Hepatocyte (in vitro differentiated cells): ENCODE measurements at places on chromosomes 2 and 18. TPM values are rescaled to one million over a fixed set of nuclear protein-coding genes. Genes with fewer than 3 reads are reported as not detected.
A peak's percentile ranks its signal among the peaks of the same experiment; 100 is the strongest.

The POTEC gene
- not detected in 2 replicates for total RNA-seq

The FIGN gene
- total RNA-seq: 4.5 and 6.0 TPM in 2 replicates

The NDUFAF7 gene
- total RNA-seq: 14.7 and 17.7 TPM in 2 replicates

The GALR1 gene
- 0.07 and 0.36 TPM in 2 replicates for total RNA-seq

The SCN7A gene
- total RNA-seq: 4.9 and 5.0 TPM in 2 replicates

The ITGA4 gene
- total RNA-seq: 4.1 and 6.3 TPM in 2 replicates

The CNGA3 gene
- total RNA-seq: 0.04 and 0.13 TPM in 2 replicates

The DTNA gene
- 34.0 and 42.8 TPM in 2 replicates for total RNA-seq

- H3K4me3 ChIP-seq: no peak overlapping the region
- no peak for DNase-seq
- H3K4me1 ChIP-seq: no peaks in the 10 kb centered on the region
- peaks cover 3% of the 10 kb centered on the region for H3K27me3 ChIP-seq
- no peak overlapping the region for H3K27ac ChIP-seq
Observed at GRCh38 chr2:73262108-73262651, 22.1 kb downstream of the FBXO41 start.

DNA sequence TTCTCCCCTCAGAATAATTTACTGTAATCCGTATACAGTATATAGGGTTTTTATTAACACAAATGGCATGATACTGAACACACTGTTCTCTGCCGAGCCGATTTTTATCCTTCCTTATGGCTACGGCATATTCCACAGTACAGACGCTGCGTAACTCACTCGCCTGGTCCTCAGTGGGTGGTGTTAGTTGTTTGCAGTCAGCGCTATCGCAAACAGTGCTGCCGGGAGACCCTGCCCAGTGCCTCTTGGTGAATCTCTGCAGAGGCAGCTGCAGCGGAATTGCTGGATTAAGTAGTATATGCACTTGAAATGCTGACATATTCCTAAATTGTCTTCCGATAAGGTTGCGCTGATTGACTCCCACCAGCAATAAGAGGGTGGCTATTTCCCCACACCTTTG lies 73.9 kb downstream of the MARCO start:
- no peak overlapping the region for H3K27ac ChIP-seq
- H3K27me3 ChIP-seq: peaks cover 25% of the 10 kb centered on the region
- DNase-seq: no peak
- no peaks in the 10 kb centered on the region for H3K36me3 ChIP-seq
- no peaks in the 10 kb centered on the region for H3K4me1 ChIP-seq

GRCh38 chr2:28602751-28603639 lies 107.1 kb downstream of the PLB1 start:
- H3K4me1 ChIP-seq: peaks cover 11% of the 10 kb centered on the region
- H3K4me3 ChIP-seq: no peak overlapping the region
- no peaks in the 10 kb centered on the region for H3K27me3 ChIP-seq
- no peak for DNase-seq

DNA sequence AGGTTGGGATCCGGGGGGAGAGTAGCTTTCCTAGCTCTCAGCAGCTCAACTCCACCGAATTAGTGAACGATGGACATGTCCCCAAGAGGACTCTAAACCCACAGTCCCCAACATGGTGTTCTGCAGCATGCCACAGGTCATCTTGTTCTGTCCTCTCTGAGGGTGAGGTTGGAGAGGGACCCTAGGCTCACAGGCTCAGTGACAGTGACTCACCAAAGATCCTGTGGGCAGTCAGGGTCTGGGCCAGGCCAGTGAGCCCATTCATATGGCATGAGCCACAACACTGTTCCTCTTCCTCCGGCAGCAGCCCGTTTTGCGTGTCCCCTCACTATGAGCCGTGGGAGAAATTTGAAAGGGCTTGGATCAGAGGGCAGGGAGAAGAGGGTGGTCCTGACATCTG lies 2.8 kb upstream of the SLC20A1 start:
- H3K4me3 ChIP-seq: no peak overlapping the region
- no peaks in the 10 kb centered on the region for H3K36me3 ChIP-seq
- no peaks in the 10 kb centered on the region for H3K27me3 ChIP-seq
- peaks cover 17% of the 10 kb centered on the region for H3K4me1 ChIP-seq

GRCh38 chr2:14303366-14304115 lies 329.0 kb upstream of the LRATD1 start:
- no peaks in the 10 kb centered on the region for H3K4me1 ChIP-seq
- H3K4me3 ChIP-seq: no peak overlapping the region
- no peak for DNase-seq
- H3K27ac ChIP-seq: no peak overlapping the region

GRCh38 chr2:184596819-184597411 lies 1.4 kb upstream of the ZNF804A start:
- H3K27me3 ChIP-seq: peaks cover 34% of the 10 kb centered on the region
- DNase-seq: no peak
- no peaks in the 10 kb centered on the region for H3K36me3 ChIP-seq
- H3K4me3 ChIP-seq: peak overlapping the region; percentile 65
- H3K27ac ChIP-seq: peak overlapping the region; percentile 38

- no peaks in the 10 kb centered on the region for H3K4me1 ChIP-seq
- DNase-seq: no peak
- no peaks in the 10 kb centered on the region for H3K27me3 ChIP-seq
- H3K4me3 ChIP-seq: no peak overlapping the region
Observed at GRCh38 chr2:65050931-65051330, 5.3 kb upstream of the CEP68 start.

DNA sequence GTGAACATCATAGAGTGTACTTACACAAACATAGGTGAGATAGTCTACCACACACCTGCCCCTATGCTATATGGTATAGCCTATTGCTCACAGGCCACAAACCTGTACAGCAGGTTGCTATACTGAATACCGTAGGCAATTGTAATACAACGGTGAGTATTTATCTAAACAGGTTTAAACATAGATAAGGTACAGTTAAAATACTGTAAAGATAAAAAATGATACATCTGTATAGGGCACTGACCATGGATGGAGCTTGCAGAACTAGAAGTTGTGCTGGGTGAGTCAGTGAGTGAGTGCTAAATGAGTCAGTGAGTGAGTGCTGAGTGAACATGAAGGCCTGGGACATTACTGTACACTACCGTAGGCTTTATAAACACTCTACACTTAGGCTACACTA lies 267.0 kb upstream of the HS6ST1 start:
- H3K36me3 ChIP-seq: no peaks in the 10 kb centered on the region
- no peak overlapping the region for H3K4me3 ChIP-seq
- H3K27ac ChIP-seq: no peak overlapping the region
- H3K27me3 ChIP-seq: no peaks in the 10 kb centered on the region

GRCh38 chr18:56615738-56616520 lies 22.5 kb downstream of the TXNL1 start:
- no peak for DNase-seq
- no peaks in the 10 kb centered on the region for H3K36me3 ChIP-seq
- H3K4me1 ChIP-seq: no peaks in the 10 kb centered on the region
- no peaks in the 10 kb centered on the region for H3K27me3 ChIP-seq
- no peak overlapping the region for H3K4me3 ChIP-seq
- H3K27ac ChIP-seq: no peak overlapping the region

GRCh38 chr2:17901246-17901645 lies 22.8 kb downstream of the KCNS3 start:
- no peak for DNase-seq
- no peaks in the 10 kb centered on the region for H3K36me3 ChIP-seq
- no peak overlapping the region for H3K4me3 ChIP-seq

DNA sequence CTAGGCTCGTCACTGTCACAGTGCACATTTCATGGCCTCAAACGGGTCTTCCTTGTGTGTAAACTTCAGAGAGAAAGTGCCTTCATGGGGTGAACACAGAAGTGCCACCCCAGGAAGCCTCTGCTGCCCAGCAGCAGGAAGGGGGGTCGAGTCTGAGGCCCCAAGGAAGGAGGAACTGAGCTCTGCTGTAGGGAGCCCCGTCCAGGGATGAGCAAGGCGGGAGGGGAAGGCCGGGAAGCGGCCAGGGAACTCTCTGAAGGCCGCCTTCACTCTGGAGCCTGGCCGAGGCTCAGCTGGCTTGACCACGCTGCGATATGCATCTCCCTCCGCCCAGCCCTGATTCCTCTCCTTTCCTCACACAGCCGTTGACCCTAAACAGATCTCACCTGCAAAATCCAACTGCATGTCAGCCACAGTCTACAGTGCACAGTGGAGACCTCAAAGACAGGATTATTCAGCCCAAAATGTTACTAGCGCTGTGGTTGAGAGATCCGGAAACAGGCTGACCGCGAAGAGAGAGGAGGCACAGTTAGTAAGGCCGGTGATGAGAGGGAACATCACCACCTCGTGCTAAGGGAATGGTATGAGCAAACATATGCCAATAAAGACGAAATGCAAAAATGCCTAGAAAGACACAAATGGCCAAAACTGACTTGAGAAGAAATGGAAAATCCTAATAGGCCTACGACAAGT lies 34.2 kb upstream of the CTDP1 start:
- H3K36me3 ChIP-seq: no peaks in the 10 kb centered on the region
- DNase-seq: no peak
- H3K4me1 ChIP-seq: no peaks in the 10 kb centered on the region
- H3K4me3 ChIP-seq: no peak overlapping the region
- no peak overlapping the region for H3K27ac ChIP-seq

DNA sequence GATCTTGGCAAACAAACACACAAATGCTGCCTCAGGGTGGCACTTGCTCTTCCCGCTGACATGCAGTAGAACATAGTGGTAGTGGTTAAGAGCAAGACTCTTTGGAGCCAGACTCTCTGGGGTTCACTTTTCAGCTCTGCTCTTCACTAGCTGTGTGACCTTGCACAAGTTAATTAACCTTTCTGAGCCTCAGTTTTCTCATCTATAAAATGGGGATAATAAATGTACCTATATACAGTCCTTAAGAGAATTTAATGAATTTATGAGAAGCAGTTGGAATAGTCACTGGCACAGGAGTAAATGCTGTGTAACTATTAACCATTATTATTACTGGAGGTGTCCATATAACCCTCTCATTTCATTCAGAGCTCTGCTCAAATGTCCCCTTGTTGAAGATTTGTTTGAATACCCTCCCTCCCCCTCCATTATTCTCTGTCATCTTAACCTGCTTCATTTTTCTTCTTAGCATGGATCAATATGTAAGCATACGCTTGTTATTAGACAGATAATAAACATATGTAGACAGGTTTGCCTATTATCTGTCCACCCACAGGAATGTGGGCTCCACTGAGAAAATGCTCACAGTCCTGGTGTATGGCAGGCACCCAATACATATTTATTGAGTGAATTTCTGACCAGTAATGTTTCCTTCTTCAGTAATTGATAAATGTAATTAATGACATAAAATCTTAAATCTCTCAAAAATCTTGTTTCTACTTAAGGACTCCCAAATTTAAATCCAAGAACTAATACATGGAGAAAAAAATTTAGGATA lies 64.5 kb downstream of the TSPYL6 start:
- DNase-seq: no peak
- no peaks in the 10 kb centered on the region for H3K36me3 ChIP-seq
- H3K4me1 ChIP-seq: no peaks in the 10 kb centered on the region

- H3K4me1 ChIP-seq: peaks cover 17% of the 10 kb centered on the region
- DNase-seq: no peak
- H3K27ac ChIP-seq: no peak overlapping the region
- peaks cover 13% of the 10 kb centered on the region for H3K27me3 ChIP-seq
- H3K36me3 ChIP-seq: no peaks in the 10 kb centered on the region
- no peak overlapping the region for H3K4me3 ChIP-seq
Observed at GRCh38 chr2:231397928-231398294, 2.4 kb downstream of the B3GNT7 start.

- no peaks in the 10 kb centered on the region for H3K36me3 ChIP-seq
- H3K27ac ChIP-seq: no peak overlapping the region
- no peaks in the 10 kb centered on the region for H3K4me1 ChIP-seq
- no peak overlapping the region for H3K4me3 ChIP-seq
- DNase-seq: no peak
- no peaks in the 10 kb centered on the region for H3K27me3 ChIP-seq
Observed at GRCh38 chr2:111633189-111633588, 250.8 kb downstream of the ANAPC1 start.

GRCh38 chr2:239226677-239227581 lies 173.9 kb downstream of the HDAC4 start:
- no peaks in the 10 kb centered on the region for H3K36me3 ChIP-seq
- no peaks in the 10 kb centered on the region for H3K27me3 ChIP-seq
- H3K4me1 ChIP-seq: peaks cover 70% of the 10 kb centered on the region

GRCh38 chr2:16677875-16678274 lies 12.2 kb upstream of the CYRIA start:
- H3K36me3 ChIP-seq: no peaks in the 10 kb centered on the region
- no peak for DNase-seq
- no peak overlapping the region for H3K27ac ChIP-seq

GRCh38 chr2:62785216-62785615 lies 79.7 kb downstream of the EHBP1 start:
- no peak for DNase-seq
- no peaks in the 10 kb centered on the region for H3K36me3 ChIP-seq
- H3K4me1 ChIP-seq: no peaks in the 10 kb centered on the region
- H3K27me3 ChIP-seq: no peaks in the 10 kb centered on the region
- no peak overlapping the region for H3K4me3 ChIP-seq

DNA sequence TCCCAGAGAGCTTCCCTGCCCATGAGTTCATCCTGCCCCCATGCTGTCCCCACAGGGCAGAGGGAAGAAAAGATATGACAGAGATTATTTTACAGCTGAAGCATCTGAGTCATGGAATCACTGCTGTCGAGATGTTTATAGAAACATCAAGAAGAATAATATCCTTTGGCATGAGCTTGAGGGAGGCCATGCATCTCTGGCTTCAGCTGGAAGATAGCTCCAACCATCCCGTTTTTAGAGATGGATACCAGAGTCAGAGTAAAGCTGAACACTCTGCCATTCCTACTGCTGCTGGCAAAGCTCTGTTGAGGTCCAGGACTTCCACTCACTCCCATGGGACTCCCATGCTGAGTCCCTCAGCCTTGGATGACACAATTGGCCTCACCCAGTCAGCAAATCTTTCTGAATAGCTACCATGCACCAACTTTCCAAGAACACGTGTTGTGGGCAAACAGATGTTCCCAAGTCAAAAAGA lies 167.8 kb downstream of the TTC32 start:
- no peak for DNase-seq
- H3K4me1 ChIP-seq: peaks cover 4% of the 10 kb centered on the region
- no peaks in the 10 kb centered on the region for H3K36me3 ChIP-seq
- no peaks in the 10 kb centered on the region for H3K27me3 ChIP-seq

- no peak overlapping the region for H3K4me3 ChIP-seq
- H3K36me3 ChIP-seq: no peaks in the 10 kb centered on the region
- peaks cover 7% of the 10 kb centered on the region for H3K4me1 ChIP-seq
- H3K27ac ChIP-seq: no peak overlapping the region
- no peaks in the 10 kb centered on the region for H3K27me3 ChIP-seq
- no peak for DNase-seq
Observed at GRCh38 chr2:6694555-6694954, 171.2 kb downstream of the CMPK2 start.

DNA sequence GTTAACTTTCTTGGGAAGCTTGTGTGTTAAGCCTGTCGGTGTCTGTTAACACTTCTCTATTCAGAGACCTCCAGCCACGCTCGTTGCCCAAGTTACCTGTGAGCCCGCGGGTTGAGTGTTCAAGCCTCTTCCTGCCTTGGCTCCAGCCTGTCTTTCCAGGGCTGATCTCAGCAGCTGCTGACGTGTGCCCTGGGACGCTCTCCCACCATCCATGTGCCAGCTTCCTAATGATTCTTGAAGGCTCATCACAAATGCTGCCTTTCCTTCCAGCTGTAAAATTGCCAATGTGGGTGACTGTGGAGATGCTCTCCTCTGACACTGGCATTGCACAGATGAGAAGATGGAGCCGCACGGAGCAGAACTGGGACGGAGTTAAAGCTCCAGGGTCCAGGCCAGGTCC lies 6.1 kb downstream of the RNF144A start:
- no peak overlapping the region for H3K27ac ChIP-seq
- H3K27me3 ChIP-seq: no peaks in the 10 kb centered on the region
- no peak for DNase-seq
- H3K36me3 ChIP-seq: no peaks in the 10 kb centered on the region
- peaks cover 15% of the 10 kb centered on the region for H3K4me1 ChIP-seq

GRCh38 chr2:227456772-227457171 lies 15.2 kb upstream of the AGFG1 start:
- DNase-seq: peak; percentile 14
- H3K27me3 ChIP-seq: no peaks in the 10 kb centered on the region
- no peak overlapping the region for H3K4me3 ChIP-seq
- no peak overlapping the region for H3K27ac ChIP-seq
- no peaks in the 10 kb centered on the region for H3K36me3 ChIP-seq
